IPS DF 6.9 (cell line): ENCODE measurements at places on chromosomes 12 and 14.
A peak's percentile ranks its signal among the peaks of the same experiment; 100 is the strongest.

- DNase-seq: no peak
Measured at GRCh38 chr14:56280843-56281242, 162.6 kb downstream of the PELI2 start.

DNA sequence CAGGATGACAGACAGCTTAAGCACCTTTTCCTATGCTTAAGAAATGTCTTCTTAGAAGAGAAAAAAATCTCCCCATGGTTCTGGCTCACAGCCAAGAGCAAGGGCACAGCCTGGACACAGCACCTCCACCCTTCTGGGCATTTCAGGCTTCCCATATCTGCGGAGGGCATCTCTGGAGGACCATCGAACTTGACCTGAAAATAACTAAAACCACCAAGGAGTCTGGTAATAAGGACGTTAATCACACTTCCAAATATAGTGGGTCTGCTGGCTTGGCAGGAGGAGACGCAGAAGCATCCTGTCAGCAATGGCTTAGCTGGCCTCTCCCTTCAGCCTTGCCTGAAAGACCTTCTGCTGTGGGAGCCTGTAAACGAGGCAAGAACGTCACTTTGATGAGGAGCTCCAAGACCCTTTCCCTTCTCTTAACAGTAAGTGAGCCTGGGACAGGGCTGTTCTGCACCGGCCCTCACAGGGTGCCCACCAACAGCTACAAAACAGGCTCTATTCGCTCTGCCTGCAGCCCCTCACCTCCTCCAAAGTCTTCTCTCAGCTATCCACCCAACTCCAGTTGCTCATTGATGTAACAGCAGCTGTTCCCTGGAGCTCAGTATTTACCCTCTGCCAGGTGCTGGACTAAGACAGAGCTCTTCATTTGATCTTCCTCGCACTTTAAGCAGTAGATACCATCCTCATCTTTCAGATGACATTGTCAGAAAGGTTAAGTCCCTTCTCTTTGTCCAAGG lies 13.2 kb downstream of the SETD3 start:
- DNase-seq: no peak

- DNase-seq: no peak
Measured at GRCh38 chr14:103129301-103130016, 6.2 kb downstream of the TNFAIP2 start.

GRCh38 chr14:41146391-41146790 lies 460.3 kb upstream of the LRFN5 start:
- DNase-seq: no peak

DNA sequence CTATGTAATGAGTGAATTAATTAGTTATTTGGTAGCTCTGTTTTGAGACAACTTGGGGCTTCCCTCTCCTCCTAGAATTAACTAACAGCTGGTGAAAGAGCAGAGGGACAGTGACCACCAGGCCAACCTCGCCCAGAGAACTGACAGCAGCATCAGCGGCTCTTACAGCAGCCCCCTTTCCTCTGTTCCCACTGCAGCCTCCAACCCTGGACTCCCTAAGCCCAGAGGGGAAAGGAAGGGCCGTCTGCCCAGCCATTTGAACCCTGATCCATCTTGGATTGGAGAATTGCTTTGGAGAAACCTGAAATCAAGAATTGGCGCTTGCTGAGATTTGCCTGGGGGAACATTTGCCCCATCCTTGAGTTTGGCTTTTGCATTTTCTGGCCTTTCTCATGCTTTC lies 45.5 kb downstream of the B4GALNT3 start:
- DNase-seq: no peak

DNA sequence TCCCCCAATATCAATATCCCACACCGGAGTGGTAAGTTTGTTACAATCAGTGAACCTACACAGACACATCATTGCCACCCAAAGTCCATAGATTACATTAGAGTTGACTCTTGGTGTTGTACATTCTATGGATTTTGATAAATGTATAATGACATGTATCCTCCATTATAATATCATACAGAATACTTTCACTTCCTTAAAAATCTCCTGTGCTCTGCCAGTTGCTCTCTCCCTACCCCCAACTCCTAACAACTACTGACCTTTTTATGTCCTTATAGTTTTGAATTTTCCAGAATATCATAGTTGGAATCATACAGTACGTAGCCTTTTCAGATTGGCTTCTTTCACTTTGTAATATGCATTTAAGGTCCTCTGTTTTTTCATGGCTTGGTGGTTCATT lies 48.4 kb downstream of the SLC4A8 start:
- DNase-seq: no peak

- DNase-seq: no peak
Measured at GRCh38 chr12:107567876-107568619, 117.6 kb upstream of the PWP1 start.

GRCh38 chr12:132174015-132174838 lies 30.0 kb downstream of the NOC4L start:
- DNase-seq: no peak

- peak; percentile 89 for DNase-seq
Measured at GRCh38 chr12:115507951-115508722, 769.4 kb downstream of the MED13L start.

- no peak for DNase-seq
Measured at GRCh38 chr14:26820138-26820537, 222.3 kb upstream of the NOVA1 start.

- DNase-seq: no peak
Measured at GRCh38 chr14:94244182-94244581, 48.9 kb downstream of the SERPINA10 start.

DNA sequence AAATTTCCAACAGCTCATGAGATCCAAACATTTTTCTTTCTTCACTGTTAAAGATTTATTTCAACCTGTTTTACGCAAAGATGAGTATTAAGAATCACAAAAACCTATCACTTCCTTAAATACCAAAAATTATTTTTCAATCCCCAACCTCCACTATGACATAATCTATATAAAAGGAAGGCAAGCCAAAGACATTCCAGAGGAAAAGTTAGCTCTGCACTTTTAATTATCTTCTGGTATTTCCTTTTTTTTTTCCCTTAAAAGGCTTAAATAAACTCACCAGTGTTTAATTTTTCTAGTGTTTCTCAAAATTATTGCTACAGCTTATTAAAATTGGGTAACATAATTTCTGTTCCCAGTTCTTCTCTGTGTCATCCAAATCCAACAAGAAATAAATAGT lies 75.9 kb downstream of the BMP4 start:
- DNase-seq: no peak

GRCh38 chr12:5554711-5555110 lies 122.8 kb downstream of the NTF3 start:
- no peak for DNase-seq

- DNase-seq: no peak
Measured at GRCh38 chr14:81582420-81582819, 48.8 kb upstream of the SEL1L start.

DNA sequence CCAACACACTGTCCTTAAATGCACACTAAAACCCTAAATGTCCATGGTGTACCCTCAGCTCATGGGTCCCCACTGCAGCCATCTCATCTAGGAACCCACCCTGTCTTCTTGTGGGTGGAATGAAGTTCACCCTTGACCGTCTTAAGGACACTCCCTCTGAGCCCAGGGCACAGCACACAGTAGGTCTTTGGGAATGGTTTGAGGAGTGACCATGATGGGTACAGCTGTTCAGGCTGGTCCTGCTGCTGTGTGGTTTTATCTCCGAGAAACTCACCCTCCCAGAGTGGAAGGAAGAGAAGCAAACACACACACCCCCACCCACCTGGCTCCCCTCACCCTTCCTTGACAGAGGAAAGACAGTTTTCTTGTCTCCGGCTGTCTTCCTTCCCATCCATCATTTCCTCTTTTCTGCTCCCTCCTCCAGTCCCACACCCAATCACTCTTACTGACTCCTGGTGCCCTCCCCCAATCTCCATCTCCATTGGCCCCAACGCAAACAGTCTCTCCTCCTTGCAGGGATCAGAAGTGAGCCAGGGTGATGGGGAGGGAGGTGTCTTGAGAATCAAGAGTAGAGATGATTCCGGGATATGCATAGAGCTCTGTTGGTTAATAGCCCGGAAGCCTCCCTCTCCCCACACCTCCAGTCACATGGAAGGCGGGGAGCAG lies 105.9 kb upstream of the LHX5 start:
- no peak for DNase-seq

DNA sequence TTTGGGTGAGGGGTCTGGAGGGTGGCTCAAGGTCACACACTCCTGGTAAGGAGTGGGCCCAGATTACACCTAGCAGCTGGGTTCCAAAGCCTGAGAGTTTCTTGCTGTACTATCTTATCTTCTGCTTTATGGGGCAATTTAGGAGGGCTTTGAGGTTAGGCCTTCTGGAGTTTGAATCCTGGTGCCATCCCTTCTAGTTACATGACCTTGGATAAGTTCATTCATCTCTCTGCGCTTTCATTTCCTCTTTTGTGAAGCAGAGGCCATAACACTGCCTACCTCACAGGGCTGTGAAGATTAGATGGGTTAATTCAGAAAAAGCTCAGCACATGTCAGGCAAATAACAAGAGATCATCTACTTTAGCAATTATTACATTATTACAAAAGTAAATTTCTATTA lies 7.4 kb upstream of the KRT77 start:
- no peak for DNase-seq

- DNase-seq: no peak
Measured at GRCh38 chr14:89276424-89276975, 140.5 kb downstream of the FOXN3 start.

DNA sequence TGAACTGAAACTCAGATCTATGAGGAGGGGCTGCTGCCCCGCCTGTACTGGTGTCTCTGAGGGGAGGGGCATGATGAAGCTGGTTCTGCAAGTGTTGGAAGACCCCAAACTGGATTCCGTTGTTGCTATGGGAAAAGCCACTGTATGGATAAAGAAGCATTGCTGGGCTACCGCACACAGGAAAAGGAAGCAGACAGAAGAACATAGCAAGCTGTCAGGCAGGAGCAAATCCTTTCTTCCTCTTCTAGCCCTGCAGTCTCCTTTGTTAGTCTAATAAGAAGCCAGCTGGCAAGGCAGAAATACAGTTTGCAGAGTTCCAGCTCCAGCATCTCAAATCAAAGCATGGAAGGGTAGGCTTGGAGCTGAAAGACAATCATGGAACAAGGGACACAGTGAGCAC lies 26.3 kb upstream of the NR1H4 start:
- DNase-seq: no peak

GRCh38 chr12:13853471-13853870 lies 127.9 kb downstream of the GRIN2B start:
- no peak for DNase-seq

DNA sequence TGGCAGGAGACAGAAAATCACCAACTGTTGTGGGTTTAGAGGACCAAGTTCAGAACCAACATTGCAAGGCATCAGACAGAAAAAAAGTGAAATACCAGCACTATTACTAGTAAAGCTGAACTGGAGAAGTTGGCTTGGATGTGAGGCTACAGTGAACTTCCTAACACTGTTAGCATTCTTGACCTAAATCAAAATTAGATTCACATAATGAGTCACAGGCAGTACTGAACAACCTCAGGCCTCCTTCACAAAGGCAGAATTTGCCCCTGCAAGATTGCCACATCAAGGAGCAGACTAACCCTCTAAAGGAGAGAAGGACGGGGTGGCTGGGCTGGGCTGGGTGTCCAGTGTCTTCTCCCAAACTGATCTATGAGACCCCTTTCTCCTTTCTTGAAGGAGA lies 539.7 kb downstream of the SNAPC1 start:
- no peak for DNase-seq

DNA sequence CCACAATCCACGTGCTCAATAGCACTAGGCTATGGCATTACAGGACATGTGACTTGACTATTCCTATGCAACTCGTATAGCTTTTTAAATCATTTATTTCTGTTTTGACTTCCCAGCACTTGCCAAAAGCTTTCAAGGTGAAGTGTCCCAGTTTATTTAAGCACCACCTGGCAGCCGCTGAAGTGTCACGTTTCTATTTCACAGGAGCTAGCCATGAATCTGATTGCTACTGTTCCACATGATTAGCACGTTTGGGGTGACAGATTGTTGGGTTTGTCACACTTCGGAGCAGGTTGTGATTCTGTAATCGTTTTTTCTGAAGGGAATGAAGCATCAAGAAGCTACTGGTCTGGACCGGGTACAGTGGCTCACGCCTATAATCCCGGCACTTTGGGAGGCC lies 39.9 kb upstream of the BICDL1 start:
- DNase-seq: no peak

DNA sequence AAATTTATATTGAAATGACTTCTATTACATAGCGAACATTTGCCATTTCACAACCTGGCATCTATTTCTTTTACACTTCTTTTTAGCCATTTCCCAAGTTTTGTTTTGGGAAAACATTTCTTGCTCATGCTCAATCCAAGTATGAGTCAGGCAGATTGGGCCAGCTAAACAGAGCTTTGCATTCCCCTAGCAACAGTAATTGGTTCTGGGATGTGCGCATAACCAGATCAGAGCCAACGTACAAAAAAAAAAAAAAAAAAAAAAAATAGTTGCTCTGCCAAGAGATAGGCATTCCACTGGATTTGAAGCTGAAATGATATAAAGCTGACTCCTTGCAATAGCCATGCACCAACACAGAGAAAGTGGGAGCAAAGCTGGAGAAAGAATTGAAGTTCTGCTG lies 37.5 kb downstream of the PLCZ1 start:
- no peak for DNase-seq

DNA sequence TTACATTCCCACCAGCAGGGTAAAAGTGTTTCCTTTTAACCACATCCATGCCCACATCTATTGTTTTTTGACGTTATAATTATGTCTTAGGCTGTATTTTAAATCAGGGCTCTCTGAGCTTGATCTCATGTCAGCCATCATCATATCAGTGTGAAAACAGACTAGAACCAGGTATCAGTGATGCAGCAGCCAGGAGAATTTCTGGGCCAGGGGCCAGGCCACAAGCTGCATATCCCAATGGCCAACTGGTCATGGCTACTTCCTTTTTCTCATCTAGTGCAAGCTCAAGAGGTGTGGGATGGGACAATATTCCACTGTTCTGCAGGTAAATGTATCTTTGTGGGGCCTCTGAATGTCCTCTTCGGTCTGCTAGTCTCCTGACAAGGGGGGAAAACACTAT lies 125.1 kb downstream of the CRADD start:
- no peak for DNase-seq

GRCh38 chr12:130764475-130765185 lies 48.5 kb upstream of the RIMBP2 start:
- no peak for DNase-seq

DNA sequence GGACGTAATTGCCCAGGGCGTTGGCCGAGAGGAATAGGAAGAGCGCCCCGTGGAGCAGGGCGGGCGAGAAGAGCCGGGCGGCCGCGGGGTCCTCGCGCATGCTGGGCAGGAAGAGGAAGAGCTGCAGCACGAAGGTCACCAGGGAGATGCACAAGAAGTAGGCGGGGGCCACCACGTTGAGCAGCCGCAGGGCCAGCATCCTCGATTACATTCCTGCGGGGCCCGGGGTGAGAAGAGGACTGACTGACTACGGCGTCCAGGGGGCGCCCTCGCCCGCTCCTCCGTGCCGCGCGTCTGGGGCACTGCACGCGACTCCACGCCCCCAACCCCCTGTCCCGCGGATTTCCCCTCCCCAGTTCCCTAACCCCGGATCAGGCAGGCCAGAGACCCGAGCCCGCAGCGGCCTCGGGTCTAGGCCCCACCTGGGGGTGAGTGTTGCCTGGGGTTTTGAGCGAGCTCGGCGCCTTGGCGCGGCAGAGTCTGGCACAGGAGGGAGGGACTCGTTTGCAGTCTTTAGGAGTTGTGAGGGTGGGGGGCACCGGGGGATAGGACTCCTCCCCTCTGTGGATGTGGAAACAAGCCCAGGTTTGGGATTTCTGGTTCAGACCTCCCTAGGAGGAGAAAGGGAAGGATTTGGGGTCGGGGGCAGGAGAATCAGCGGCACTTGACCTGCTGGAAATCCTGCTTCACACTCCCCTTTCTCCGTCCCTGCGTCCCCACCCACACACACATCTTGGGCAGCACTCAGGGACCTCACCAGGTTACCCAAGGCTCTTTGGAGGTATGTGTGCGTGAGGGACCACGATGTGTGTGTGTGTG lies 1.8 kb downstream of the ZDHHC22 start:
- no peak for DNase-seq

- no peak for DNase-seq
Measured at GRCh38 chr12:116927244-116927940, 16.6 kb downstream of the FBXW8 start.
